ENCODE measurements at places on chromosomes 7 and 10.
A peak's percentile ranks its signal among the peaks of the same experiment; 100 is the strongest.

DNA sequence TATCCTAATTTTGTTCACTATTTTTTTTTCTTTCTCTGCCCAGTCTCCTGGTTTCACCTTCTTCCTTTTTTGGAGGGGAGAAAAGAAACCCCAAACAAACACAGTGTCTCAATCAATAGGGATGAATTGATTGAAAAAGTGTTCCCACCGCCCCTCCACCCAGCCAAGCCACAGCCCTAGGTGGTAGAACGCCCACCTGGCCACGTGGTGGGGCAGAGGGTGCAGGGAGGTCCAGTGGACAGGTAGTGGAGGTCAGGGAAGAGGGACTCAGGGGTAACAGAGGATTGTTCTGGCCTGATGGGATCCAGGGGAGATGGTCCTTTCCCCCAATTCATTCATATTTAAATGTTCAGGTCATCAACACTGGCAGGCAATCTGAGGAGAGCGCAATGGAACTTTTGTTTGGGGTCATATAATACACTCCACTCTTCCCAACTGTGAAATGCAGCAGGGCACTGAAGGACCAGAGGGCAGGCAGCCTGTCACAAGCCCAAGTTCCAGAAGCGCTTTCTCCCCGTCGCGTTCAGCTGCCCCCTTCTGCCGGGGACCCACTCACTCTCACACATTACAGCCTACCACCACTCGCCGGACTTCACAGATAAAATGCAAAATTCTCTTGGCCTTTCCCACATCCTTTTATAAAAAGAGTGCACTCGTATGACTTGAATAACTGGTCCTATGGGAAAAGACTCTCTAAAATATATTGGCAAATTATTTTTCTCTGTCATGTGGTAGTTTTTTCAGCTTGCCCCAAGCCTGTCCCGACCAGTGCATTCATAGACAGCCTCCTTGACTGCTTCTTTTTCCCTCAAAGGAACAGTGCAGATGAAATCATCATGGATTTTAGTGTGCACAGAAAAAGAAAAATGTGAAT is 1.6 kb downstream of the INHBA start:
- no peak for DNase-seq

DNA sequence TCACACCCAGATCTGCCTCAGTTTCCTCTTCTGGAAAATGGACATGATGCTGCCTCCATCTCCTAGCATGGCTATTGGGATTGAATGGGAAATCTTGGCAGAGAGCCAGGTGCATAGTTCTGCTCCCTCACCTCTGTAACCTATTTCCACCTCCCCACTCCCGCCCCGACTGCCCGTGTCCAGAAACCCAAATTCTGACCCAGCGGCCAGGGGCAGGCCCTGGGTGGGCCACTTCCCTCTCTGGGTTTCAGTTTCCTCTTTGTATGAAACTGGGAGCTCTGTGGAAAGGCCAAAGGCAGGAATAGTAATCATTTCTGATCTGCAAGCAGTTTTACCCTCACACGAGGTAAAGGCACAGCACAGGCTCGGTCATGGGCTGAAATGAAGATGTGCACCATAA is 74.1 kb upstream of the DUSP5 start:
- DNase-seq, result no peak

DNA sequence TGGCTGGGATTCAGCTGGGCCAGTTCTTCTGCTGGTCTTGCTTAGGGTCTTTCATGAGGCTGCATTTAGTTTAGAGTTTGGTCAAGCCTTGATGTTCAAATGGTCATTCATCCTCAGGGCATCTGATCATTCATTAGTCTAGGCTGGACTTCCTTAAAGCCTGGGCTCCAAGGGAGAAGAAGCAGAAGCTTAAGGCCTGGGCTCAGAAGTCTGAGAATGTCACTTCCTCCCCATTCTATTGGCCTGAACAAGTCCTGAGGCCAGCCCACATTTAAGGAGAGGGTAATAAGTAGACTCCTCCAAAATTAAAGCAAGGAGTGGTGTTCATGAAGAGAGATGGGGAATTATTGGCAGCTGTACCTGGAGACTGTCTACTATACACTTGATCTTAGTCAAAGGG is 193.2 kb upstream of the HABP2 start:
- no peak for DNase-seq

- peak; percentile 1 for DNase-seq
Observed at GRCh38 chr7:122092964-122093797, 50.9 kb downstream of the AASS start.

- no peak for DNase-seq
Observed at GRCh38 chr10:94210440-94211168, 152.1 kb downstream of the NOC3L start.

- no peak for DNase-seq
Observed at GRCh38 chr7:135719688-135720087, 8.3 kb downstream of the SLC13A4 start.

DNA sequence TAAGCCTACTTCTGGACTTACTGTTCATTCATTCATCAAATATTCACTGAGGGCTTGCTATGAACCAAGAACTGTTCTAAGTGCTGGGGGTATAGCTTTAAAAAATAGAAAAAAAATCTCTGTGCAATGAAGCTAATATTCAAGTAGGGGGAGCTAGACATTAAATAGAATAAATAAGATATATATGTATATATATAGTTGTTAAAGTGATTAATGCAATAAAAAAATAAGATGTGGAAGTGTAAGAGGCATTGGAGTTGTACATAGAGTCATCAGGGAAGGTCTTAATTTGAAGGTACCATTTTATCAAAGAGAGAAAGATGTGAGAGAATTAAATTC is 181.2 kb upstream of the AGR3 start:
- DNase-seq, result no peak

- no peak for DNase-seq
Observed at GRCh38 chr7:5229451-5230264, 39.6 kb downstream of the WIPI2 start.

Measured in stimulated activated CD8-positive, alpha-beta memory T cell treated with anti-CD3 and anti-CD28 coated beads, Interleukin-15, amount 100 ng/mL, for 24 hours (primary cell).